ENCODE measurements at places on chromosomes 3 and 15.
A peak's percentile ranks its signal among the peaks of the same experiment; 100 is the strongest.

DNA sequence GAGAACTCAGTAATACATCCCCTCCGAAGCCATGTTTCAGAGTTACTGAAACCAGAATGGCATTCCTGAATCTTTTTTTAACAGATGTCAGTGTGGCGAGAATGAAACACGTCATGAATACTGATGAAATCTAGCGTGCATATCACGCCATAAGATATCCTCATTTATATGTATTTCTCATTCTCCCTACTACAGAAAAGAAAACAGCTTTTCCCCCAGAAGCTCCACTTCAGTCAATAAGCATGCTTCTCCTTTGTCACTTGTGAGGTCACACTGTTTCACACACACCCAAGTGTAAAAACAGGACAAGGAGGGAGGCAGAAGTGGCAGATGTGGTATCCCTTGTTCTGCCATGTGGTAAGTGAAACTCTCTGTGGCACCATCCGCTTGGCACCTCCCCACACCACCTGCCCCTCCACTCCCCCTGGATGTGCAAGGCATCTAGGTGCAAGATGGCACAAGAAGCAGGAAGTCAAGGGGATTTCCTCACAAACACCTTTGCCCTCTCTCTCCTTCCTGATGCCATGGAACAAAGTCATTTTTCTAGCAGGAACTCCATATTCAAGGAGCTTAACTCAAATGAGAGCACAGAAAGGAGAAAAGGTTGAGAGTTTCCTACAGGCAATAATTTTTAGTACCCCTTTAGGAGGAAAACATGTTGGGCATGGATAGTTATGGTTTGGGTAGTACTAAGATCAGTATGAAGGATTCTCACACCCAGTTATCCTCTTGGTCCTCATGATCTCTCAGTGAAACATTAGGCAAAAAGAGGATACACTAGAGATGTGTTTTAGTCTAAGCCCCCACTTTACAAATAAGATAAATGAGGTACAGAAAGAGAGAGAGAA, 47.5 kb upstream of the FRMD4B start:
- DNase-seq: no peak

GRCh38 chr3:155185631-155186071, 105.5 kb downstream of the MME start:
- DNase-seq: no peak

GRCh38 chr15:101536166-101536874, 46.8 kb upstream of the PCSK6 start:
- no peak for DNase-seq

DNA sequence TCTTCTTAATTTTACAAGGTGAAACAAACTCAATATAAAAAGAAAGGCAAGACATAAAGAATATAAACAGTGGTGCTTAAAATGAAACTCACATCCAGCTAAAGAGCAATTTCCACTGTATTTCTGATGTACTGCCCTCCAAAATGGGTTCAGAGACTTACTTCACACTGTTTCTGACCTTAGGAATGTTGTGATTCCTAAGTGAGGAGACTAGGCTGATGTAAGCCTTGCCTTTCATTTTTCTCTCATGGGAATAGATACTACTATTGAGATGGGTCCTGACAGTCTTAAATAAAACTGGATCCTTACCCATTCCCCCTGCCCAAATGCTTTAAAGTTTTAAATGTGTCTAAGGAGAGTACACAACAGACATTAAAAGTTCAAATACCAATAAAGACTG, 86.9 kb downstream of the CBLB start:
- no peak for DNase-seq

- no peak for DNase-seq
These were observed 2.7 kb upstream of the SERF2 start for GRCh38 chr15:43789409-43789808.

GRCh38 chr3:19744047-19744446, 190.0 kb downstream of the EFHB start:
- DNase-seq: no peak

GRCh38 chr3:157129803-157130466, 30.0 kb downstream of the CCNL1 start:
- no peak for DNase-seq

- no peak for DNase-seq
These were observed 48.7 kb upstream of the HACD2 start for GRCh38 chr3:123633530-123633929.

GRCh38 chr3:45210308-45211041, 15.6 kb downstream of the TMEM158 start:
- DNase-seq: peak; percentile 9

- no peak for DNase-seq
These were observed 18.8 kb downstream of the TFRC start for GRCh38 chr3:196063049-196063448.

- no peak for DNase-seq
These were observed 82.0 kb upstream of the TBL1XR1 start for GRCh38 chr3:177279118-177279815.

DNA sequence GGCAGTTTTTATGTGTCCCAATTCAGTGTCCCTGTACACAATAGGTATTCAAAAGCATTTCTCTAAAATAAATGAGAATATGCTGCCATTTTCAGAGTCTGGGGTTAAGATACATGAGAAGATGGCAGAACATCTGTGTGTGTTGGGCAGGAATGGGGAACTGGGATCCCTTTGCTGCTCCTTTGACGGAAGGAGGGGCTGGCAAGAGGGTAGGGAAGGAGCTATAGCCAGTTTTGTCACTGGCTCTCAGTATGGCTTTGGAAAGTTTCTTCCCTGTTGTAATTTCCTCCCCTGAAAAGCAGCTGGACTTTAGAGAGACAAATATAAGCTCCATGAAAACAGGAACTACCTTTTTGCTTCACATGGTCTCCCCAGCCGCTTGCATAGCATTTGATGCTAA, 137.5 kb upstream of the PRR23C start:
- DNase-seq: no peak

- DNase-seq: peak; percentile 22
These were observed at the start of gene HCN4 for GRCh38 chr15:73368301-73369136. Gene HCN4, minus strand, starts transcription at chr15:73368958. Its CDS starts 688 bp downstream, at chr15:73368270.

- no peak for DNase-seq
These were observed 14.8 kb downstream of the FANCD2 start for GRCh38 chr3:10041034-10041433.

- DNase-seq: no peak
These were observed 55.6 kb upstream of the CGNL1 start for GRCh38 chr15:57320631-57321220.

DNA sequence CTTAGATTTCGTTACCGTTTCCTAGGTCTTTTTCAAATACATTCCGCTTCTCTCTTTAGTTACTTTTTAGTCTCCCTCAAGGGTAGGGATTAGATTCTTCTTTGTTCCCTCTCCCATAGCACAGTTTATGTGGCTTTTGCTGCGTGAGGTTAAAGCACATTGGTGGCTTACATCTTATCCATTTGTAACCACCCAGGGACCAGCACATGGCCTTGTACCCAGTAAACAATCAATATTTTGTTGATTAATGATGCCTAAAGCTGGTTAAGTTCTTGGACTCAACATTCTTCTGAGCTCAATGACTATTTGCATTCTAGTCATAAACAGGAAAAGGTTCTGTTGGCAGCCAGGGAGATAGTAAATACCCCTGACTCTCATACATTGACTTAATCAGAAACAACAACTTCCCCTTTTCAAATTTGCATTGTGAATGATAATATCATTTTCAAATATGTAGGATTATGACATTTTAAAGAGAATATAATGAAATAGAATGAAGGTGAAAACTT, 60.2 kb downstream of the CACNA1D start:
- DNase-seq: no peak

GRCh38 chr15:53910852-53911251, 67.4 kb upstream of the UNC13C start:
- DNase-seq: no peak

- peak; percentile 64 for DNase-seq
These were observed 33.4 kb upstream of the ZNF609 start for GRCh38 chr15:64426845-64427465.

DNA sequence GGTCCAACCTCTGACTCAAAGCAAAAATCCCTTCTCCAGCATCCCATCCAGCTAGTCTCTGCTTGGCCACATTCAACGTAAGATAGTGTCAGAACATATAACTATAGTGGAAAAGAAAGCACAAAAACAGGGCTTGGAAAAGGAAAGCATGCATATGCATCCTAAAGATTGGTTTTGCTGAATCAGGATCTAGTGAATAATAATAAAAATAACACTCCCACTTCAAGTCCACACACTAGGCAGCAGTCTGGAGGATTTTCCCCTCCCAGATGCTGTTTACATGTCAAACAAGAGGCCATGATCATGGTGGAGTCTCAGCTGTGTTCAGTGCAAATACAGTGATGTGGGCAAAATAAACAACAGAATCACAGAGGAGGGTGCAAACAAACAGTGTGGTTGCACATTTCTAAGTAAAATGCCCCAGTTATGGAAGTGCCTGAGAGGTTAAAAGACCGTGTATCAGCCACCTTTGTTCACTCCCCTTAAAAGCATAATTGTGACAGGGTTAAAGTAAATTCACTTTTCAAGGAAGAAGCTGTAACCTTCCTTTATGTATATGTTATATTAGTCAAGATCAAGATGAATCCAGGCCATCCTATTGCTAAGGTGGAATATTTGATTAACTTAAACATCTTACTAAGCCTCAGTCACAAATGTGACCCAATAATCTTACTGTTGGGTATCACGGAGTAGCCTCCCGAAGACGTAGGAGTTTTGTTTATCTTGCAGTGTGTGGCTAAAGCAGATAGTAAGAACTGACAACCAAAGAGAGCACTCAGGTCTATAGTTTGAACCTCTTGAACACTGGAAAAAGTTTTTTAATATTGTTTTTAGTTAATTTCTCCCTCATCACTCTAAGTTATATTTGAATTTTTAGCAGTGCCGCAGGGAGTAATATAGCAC, 424.5 kb downstream of the SOX2 start:
- no peak for DNase-seq

DNA sequence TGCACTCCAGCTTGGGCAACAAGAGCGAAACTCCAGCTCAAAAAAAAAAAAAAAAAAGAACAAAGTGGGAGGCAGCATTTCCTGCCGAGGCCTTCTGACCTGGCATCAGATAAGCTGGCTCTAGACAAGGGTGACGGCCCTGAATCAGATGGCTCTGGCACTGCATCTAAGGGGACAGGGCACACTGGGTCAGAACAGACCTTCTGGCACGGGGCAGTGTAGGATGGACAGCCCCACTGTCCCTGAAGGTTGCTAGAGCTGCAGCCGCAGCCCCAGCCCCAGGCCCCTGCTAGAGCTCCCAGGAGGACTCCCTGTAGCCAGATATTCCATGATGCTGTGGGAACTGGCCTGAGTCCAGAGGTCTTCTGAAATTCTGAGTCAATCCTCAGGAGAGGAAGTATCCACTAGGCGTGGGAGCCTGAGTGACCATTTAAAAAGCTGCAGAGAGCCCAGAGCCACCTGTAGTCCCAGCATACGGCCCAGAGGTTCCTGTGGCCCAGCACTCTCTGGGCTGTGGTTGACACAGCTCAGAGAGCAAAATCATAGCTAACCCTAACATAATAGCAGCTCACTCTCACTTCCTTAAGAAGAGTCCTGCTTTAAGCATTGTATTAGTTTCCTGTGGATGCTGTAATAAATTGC, 69.2 kb upstream of the MFGE8 start:
- no peak for DNase-seq

GRCh38 chr3:182795389-182795782, 2.1 kb downstream of the ATP11B start:
- no peak for DNase-seq

DNA sequence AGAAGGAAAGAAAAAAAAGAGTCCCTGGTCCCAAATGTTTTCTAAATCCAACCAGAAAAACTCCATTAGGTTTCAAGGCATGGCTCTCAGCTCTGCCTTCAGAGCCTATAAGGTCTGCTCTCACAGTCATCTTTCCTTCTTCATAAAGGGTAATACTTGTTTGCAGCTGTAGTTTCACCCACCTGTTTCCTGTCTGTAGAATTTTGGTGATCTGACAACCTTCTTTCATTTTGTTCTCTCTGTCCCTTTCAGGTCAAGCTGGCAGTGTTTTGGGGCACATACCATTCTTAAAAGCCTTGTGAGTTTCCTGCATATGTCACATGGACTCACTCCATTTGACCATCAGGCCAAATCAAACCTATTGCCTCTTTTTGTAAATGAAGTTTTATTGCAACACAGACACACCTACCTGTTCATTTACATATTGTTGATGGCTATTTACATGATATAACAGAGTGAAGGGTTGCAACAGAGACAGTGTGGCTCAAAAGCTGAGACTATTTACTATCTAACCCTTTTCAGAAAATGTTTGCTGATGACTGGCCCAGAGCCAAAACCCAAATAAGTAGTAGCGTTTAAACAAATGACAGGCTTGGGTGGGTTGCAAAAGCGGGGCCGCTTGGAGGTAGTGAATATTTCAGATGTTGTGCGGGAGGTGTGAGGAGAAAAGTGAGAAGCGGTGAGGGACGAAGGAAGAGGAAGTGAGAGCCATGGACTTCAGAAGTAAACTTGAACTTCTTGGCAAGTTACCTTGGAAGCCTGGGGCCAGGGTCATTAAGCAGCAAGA, 292.7 kb upstream of the PROK2 start:
- no peak for DNase-seq

- no peak for DNase-seq
These were observed 36.7 kb upstream of the VILL start for GRCh38 chr3:37953707-37954394.

- DNase-seq: no peak
These were observed 3.1 kb upstream of the CHRNA3 start for GRCh38 chr15:78623786-78624497.

DNA sequence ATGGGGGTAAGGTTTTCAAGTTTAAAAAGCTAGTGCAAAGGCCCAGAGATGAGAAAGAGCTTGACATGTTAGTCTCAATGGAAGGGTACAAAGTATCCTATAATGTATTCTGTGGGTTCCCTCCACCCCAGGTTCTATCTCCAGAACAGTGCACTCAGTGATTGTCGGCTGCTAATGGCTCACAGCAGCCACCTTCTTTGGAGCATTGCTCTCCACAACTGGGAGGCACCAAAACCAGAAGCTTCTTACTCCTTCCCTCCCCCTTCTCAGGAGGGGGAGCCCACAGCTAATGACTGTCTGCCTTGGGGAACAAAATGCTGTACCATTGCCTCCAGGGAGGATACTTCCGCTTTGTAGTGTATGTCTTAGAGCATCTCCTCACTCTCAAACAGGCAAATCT, 439.4 kb upstream of the RBMS3 start:
- no peak for DNase-seq

DNA sequence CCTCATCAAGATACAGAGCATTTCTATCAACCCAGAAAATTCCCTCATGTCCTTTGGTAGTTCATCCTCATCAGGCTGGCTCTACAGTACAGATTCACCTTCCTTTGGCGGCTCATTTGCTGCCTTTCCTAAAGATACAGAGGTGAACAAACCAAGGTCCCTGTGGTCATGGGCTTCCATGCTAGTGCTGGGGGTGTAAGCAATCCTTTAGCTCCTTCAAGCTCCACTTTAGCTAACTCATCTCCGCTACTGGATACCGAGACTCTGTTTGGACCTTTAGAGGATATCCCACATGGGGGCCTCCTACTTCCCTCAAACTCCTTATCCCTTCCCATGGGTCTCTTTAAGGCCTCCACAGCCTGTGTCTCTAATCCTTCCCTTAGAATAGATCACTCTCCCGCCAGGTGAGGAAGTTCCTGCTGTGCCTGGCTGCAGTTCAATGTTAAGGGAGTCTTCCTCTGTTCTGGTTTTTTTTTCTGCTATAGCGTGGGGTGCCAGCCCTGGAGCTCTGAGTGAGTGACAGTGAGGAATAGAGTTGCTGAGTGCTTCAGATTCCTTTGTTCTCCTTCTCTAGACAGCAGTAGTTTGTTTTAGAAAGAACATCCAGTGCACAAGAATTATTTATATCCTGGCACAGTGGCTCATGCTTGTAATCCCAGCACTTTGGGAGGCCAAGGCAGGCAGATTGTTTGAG, 30.7 kb downstream of the CLEC3B start:
- no peak for DNase-seq

GRCh38 chr15:59247364-59247763, 40.7 kb downstream of the LDHAL6B start:
- DNase-seq: peak; percentile 30
